ENCODE measurements at places on chromosomes 6 and 20.
A peak's percentile ranks its signal among the peaks of the same experiment; 100 is the strongest.

- peak; percentile 72 for DNase-seq
Observed at GRCh38 chr6:149082320-149082719, 235.2 kb upstream of the TAB2 start.

GRCh38 chr20:17614176-17614811 is 44.4 kb downstream of the DSTN start:
- no peak for DNase-seq

- no peak for DNase-seq
Observed at GRCh38 chr6:25499615-25500235, 152.3 kb upstream of the SCGN start.

DNA sequence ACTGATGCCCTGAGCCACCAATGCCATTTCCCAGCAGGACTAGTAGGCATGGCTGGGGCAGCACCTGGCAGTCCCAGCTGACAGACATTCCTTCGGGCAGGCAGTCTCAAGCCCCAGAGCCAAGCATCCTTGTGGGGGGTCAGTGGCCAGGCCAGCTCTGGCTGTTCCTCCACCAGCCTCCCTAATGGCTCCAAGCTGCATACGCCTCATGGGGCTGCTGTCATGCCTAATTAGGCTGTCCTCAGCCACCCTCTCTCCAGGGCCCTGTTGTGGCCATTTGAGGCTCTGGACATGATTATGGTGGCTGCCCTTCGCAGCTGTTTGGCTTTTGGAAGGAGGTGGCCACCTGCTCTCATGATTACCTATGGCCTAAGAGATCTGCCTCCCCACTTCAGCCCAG is 79.4 kb downstream of the DLGAP4 start:
- no peak for DNase-seq

- DNase-seq, result no peak
Observed at GRCh38 chr6:115945812-115946211, 114.9 kb downstream of the FRK start.

GRCh38 chr6:128389820-128390534 is 130.4 kb downstream of the PTPRK start:
- no peak for DNase-seq

- DNase-seq, result no peak
Observed at GRCh38 chr20:8154638-8155037, 22.6 kb downstream of the PLCB1 start.

DNA sequence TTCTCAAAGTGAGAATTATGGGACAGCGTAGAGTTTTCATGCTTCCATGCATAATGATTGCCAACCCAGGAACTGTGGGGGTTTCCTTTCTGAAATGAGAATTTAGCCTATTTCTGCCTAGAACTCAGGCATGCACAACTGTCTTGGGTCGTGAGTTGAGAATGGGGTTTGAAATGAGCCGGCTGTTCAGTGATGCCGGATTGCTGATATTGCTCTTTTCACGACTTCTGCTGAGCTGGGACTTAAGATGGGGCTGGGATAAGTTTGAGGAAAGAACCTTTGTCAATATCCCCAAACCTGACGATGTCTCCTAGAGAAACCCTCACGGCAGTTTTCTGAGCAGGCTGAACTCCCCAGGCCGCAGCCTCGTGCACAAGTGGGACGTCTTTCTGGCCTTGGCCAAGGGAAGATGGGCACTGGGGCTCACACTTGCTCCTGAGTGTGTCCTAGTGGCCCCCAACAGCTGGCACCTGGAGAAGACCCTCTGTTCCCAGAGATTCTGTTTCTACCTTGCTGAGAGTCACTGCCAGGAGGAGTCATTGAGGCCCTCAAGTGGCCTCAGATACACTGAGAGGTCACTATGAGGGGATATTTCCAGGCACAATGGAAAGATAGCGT is 34.1 kb upstream of the RIN2 start:
- no peak for DNase-seq

DNA sequence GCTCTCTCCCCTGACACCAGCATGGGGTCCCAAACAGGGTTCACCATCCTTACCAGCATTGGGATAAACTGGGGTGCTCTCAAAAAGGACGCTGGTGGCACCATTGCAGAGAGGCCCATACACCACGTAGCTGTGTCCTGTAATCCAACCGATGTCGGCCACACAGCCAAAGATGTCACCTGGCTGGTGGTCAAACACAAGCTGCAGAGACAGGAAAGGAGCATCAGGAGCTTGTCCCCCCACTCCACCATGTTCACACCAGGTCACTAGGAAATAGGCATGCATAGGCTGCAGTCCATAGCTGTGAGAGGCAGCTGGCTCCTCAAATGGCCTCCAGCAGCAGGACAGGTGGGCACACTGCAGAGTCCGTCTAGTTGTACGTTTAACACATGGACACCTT is 28.8 kb upstream of the APMAP start:
- DNase-seq, result no peak

- DNase-seq, result no peak
Observed at GRCh38 chr6:83920017-83920416, 60.5 kb downstream of the CYB5R4 start.

DNA sequence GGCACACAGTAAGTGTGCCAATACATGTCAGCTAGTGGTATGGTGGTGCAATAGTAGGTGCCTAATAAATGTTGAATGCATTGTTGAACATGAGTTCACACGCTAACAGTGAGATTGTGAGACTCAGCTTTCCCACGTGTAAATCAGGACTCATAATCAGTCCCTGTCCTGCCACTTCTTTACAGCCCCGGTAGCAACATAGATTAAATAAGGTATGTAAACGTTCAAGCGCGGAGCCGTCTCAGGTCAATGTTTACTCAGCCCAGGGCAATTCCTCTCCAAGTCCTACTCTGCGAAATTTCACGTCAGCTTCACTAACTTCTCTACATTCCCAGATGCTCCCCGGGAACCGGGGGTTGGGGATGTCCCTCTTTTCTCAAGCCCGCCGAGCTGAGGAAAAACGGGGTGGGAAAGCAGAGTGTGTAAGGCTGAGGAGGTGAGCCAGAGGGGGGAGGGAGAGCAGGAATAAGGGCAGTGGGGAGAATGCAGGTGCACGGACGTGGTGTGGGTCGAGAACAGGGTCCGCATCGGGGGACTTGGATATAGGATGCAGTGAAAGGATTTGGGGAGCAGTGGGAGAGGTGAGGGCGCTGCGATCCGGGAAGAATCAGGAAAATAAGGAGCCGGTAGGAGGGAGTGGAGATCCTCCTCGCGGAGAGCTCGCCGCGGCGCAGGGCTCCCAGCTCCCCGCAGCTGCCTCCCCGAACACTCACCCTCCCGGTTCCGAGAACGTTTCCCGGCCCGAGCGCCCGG is 544 bp upstream of the TP53INP2 start:
- no peak for DNase-seq

DNA sequence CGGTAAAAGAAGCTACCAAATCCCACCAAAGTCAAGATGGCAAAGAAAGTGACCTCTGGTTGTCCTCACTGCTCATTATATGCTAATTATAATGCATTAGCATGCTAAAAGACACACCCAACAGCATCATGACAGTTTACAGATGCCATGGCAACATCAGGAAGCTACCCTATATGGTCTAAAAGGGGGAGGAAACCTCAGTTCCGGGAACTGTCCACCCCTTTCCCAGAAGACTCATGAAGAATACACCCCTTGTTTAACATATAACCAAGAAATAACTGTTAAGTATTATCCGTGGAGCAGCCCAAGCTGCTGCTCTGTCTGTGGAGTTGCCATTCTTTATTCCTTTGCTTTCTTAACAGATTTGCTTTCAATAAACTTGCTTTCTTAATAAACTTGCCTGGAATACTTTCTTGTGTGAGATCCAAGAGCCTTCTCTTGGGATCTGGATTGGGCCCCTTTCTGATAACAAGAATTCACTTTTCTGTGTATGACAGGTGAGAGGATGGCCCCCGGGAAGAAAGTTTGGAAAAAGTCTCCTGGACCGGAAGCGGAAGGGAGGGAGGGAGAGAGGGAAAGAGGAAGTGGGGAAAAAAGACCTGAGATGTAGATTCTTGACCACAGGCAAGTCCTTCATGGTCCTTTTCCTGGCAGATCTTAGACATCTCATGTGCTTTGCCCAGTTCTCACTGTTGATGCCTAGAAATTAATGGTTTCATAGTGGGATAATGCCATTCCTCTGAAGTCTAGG is 146.7 kb upstream of the ID4 start:
- no peak for DNase-seq

DNA sequence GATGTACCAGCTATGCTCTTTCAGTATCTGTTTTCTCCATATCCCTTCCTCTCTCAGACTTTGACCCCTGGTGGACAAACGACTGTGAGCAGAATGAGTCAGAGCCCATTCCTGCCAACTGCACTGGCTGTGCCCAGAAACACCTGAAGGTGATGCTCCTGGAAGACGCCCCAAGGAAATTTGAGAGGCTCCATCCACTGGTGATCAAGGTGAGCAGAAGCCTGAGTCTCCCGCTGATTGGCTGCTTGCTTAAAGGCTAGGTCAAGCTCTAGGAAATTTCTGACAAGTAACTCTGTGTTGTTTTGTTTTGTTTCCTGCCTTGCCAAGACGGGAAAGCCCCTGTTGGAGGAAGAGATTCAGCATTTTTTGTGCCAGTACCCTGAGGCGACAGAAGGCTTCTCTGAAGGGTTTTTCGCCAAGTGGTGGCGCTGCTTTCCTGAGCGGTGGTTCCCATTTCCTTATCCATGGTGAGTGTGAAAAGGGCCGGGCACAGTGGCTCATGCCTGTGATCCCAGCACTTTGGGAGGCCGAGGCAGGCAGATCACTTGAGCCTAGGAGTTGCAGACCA is 28.6 kb downstream of the C6orf89 start:
- DNase-seq, result no peak

Data from effector CD8-positive, alpha-beta T cell (primary cell).